SW 1271 (cell line): ENCODE measurements at places on chromosomes 5 and 9.

GRCh38 chr5:119344231-119344630 is 11.6 kb upstream of the TNFAIP8 start:
- no peak for DNase-seq

DNA sequence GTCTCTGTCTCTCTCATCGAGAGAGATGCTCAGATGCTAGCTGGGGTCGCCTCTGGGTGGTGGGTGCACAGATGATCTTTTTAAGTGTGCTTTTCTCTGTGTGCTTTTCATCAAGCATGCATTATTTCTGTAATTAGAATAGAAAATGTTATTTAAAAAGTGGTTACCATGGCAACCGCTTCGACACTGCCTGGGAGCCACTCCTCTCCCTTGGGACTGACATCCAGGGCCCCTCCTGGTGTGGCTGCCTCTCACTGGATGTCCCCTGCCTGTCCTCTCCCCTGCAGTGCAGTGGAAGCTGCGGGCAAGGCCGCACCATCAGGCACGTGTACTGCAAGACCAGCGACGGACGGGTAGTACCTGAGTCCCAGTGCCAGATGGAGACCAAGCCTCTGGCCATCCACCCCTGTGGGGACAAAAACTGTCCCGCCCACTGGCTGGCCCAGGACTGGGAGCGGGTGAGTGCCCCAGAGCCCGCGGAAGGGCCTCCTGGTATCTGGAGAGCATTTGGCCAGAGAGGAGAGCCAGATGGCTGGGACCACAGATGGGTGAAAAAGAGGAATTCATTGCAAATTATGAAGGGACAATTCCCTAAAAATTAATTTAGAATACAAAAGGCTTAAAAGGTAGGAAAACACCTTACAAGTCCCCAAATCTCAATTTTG is 34.7 kb downstream of the ADAMTSL2 start:
- DNase-seq: no peak

DNA sequence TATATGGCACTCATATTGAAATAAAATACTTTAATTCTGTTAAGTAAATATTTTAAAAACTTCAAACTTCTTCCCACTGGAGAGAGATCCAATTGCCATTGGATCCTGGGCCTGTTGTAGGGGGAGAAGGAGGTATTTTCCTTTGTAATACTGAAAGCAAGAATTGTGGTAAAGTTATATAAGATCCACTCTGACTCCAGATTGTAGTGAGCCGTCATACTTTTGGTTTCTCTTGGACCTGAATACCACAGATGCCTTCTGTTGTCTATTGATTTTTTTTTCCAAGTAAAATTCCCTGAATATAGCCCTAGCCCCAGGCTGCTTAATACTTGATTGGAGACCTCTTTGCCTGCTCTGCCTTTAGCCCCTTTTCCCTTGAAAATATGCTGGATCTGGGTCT is 86.9 kb downstream of the ATG10 start:
- no peak for DNase-seq

- no peak for DNase-seq
Observed at GRCh38 chr9:70352802-70353201, 61.7 kb downstream of the KLF9 start.

DNA sequence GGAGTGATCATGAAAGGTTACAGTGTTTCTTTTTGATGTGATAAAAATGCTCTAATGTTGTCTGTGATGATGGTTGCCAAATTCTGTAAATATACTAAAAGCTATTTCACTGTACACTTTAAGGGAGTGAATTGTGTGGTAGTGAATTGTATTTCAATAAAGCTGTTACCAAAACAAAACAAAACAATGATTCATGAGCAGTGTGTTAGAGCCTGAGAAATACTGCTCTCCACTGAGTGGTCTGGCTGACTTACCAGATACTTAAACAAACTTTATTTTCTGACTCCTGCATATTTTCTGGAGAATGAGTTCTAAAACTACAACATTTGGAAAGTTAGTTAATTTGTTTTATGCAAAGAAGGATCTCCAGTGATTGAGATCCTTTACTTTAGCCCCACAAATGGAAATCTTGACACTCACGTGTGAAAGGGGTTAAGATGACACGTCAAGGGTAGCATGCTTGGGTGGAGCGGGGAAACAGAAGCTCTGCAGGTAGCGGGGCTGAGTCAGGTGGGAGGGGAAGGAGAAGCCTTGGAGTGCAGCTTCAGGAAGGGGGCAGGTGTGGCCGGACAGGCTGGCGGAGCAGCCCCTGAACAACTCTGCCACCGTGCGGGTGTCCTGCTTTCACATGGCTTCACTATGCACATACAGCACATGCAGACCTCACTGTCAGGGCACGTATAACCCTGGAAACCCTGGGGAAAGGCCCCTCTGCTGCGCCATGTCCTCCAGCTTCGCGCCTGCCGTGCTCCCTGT is 256.7 kb downstream of the IRX1 start:
- DNase-seq: no peak
